ENCODE measurements at places on chromosomes 3 and 15.
A peak's percentile ranks its signal among the peaks of the same experiment; 100 is the strongest.

DNA sequence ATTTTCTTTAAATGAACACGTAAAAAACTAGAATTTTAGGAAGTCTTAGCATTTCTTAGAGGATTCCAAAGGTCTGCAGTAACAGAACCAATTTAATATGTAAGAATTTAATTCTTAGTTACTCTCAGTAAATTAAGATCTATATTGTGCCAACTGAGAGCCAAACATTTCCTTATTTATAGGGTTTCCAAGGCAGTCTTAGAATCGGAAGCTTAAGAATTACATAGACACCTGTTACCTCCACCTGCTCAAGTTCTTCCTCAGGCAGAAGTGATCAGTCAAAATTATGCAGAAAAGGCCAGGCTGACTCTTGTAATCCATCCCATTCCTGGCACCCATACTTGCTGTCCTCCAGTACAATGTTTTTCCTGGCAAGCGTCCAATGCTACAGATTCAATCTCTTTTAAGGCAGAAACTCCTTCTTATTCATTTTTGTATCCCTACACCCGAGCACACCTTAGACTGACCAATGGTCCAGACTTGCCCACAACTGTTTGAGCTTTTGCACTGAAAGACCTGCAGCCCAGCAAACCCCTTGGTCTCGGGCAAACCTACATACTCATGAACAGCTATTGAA, 64.3 kb downstream of the NCEH1 start:
- no peak for DNase-seq

DNA sequence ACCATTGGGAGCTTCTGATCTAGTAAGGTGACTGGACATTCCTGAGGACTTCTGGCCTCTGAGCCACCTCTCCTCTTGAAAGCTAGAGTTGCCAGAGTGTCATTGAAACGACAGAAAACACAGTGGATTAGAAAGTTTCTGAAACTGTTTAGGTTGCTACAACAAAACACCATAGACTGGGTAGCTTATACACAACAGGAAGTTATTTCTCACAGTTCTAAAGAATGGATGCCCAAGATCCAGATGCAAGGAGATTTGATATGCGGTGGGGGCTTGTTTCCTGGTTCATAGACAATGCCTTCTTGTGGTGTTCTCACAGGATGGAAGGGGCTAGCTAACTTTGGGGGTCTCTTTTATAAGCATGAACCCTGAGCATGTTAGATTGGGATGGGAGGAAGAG, 43.3 kb upstream of the ZNF385D start:
- no peak for DNase-seq

DNA sequence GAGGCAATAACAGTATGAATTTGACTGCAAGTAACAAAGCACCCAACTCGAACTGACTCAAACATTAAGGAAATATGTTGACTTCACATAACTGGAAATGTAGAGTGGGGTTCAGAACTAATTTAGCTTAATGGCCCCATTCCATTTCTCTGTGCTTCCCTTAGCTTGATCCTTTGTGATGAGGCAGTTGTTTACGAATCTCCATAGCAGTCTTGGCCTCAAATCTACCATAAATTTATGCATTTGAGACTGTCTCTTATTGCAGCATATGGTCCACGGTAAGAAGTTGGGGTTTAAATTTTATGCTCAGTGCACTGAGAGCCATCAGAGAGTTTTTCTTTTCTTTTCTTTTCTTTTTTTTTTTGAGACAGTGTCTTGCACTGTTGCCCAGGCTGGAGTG, 148.7 kb upstream of the POU1F1 start:
- no peak for DNase-seq

DNA sequence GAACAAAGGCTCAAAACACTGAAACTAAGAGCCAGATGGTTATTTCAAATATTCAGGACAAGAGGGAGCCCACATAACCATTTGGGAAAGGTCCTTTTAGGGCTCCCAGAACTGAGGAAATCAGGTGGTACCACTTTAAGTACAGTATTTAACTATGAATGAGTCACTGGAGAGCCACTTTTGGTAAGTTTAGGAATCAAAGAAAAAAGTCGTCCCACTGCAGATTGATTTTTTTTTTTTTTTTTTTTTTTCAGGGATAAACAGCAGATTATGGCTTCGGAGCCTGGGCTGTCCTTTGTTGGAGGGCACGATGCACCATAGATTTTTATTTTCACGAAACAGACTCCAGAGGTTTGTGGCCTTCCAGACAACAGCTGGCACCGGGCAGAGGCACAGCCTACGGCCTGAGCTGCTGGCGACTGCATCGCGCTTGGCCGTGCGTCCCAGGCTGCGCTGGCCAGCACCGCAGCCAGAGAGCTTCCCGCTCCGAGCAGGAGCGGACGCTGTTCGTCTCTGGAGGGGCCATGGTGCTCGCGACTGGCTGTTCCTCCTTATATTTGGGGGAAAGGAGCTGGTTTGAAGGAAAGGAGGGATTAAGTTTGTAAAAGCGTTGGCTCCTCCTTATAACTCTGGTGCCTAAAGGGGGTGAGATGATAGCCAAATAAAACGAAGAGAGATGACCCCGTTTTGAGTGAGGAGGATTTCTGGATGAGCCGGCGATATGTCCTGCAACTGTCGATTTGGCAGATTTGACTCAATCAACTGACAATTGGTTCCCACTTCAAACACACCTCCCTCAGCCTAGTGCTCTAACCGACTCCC, 152.9 kb upstream of the GOLIM4 start:
- DNase-seq = no peak

DNA sequence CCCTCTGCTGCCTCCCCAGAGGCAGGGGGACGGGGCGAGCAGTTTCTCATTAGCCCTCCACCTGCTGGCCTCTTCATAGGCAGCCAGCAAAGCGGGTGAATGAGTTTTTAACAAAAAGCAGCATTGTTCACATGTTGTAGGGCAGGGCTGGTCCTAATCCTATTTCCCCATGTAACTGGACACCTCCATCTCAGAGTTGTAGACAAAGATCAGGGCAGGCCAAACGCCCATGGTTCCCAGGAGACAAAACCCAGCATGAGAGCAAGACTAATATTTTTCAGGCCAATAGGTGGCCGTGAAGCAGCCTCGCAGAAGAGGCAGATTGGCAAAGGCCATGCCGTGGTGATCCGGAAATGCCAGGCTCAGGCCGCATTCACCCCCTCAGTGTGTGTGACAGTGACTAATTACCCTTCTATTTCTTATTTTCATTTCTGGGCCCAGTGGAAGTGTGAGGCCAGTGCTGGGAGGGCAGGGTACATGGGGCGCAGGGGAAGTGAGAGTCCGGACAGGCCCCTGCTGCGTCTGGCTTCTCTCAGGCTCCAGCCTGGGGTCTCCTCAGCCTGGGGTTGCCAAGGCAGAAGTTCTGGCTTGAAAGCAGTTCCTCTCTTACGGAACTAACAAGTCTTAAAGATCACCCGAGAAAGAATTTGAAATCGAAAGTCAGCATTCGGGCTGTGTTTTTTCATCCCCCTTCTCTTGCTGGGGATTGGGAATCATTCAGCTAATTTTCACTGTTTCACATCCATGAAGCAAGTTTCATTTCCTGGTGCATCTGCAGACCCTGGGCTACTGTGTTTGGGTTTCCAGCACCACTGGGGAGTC, 64.8 kb downstream of the BOC start:
- DNase-seq = no peak

GRCh38 chr3:71602256-71602655, 18.7 kb upstream of the FOXP1 start:
- DNase-seq = no peak

DNA sequence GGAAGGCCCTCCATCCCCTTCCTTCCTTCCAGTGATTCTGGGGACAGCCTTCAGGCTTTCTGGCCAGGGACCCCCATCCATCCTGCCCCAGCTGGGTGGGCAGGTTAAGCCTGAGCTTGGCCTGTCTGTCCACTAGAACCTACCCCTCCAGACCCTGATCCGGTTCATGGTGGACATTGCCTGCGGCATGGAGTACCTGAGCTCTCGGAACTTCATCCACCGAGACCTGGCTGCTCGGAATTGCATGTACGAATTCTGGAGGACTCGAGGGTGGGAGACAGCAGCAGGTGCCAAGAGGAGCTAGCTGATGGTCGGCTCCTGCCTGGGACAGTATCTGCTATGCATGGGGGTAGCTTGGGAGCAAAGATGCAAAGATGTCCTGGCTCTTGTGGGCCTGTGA, 13.9 kb downstream of the TYRO3 start:
- no peak for DNase-seq

- no peak for DNase-seq
Measured at GRCh38 chr3:78745847-78746246, 1022.0 kb downstream of the ROBO1 start.

- no peak for DNase-seq
Measured at GRCh38 chr3:142839831-142840230, 49.1 kb downstream of the PCOLCE2 start.

- DNase-seq = peak; percentile 1
Measured at GRCh38 chr15:100438570-100438969, 90.2 kb downstream of the CERS3 start.

DNA sequence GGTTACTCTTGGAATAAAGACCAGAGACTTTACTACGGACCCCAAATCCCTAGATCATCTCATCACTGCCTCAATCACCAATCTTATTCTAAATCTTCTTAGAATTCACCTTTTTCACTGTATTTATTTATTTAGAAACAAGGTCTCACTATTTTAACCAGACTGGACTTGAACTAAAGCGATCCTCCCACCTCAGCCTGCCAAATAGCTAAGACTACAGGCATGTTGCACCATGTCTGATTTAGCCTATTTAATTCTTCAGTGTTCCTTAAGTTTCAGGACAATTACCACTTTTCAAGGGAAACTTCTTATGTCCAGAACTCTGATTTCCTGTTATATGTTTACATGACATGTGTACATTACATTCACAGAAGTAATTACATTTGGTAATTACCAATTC, 238.0 kb upstream of the COL8A1 start:
- DNase-seq = no peak

DNA sequence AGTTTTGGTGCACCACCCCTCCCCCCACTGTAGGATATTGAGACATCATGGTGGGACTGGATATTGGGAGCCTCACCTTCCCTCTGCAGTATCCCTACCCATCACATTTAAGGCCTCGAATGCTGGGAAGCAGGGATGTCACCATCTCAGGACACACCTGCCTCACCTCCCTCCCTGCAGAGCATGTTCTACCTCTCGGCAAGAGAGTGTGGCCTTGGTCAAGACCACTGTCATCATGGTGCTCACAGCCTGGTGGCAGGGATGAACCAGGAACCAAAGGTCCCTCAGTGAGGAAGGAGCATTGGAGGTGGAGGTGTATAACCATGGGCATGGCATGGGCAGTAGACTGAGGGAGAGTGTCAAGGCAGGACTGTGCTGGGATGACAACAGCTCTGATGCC, 104.8 kb downstream of the CORO2B start:
- no peak for DNase-seq

- DNase-seq = no peak
Measured at GRCh38 chr15:68445351-68445750, 13.4 kb upstream of the ITGA11 start.

GRCh38 chr15:79582650-79583049, 150.5 kb downstream of the MINAR1 start:
- DNase-seq = no peak

DNA sequence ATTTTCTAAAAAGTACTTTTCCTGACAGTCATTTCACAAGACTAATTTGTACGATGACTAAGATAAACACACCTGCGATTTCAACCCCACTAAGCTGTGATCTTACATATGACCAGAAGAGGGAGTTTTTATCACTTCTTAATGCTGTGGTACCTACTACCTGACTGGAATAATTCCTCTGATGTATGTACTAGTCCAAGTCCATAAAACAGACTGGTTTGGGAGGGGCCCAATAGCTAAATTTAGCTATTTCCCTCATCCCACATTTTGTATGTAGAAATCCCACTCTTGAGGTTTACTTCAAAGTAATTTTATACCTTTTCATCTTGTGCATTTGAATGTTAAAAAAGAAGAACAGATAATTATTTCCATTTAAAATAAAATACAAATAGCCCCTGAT, 49.7 kb upstream of the SCAANT1 start:
- peak; percentile 75 for DNase-seq

- no peak for DNase-seq
Measured at GRCh38 chr3:100533176-100533575, 40.8 kb downstream of the TMEM45A start.

- no peak for DNase-seq
Measured at GRCh38 chr3:12981306-12982275, 91.6 kb downstream of the IQSEC1 start.

DNA sequence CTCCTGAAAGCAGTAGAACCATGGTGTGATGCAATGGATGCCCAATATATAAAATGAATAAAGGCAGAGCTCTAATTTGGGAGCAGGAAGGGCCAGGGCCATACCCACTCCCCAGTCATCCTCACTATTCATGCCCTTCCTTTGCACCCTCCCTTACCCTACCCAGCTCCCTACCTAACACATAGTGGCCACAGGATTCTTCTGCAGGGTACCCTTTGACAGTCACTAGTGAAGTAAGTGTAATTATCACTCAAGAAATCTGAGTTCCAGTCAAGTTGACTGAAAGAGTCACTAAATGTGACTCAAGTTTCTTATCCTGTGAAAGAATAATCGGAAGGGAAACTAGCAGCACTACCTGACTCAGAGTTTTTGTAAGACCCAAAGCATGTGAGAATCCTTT, 69.2 kb downstream of the RASA2 start:
- no peak for DNase-seq

DNA sequence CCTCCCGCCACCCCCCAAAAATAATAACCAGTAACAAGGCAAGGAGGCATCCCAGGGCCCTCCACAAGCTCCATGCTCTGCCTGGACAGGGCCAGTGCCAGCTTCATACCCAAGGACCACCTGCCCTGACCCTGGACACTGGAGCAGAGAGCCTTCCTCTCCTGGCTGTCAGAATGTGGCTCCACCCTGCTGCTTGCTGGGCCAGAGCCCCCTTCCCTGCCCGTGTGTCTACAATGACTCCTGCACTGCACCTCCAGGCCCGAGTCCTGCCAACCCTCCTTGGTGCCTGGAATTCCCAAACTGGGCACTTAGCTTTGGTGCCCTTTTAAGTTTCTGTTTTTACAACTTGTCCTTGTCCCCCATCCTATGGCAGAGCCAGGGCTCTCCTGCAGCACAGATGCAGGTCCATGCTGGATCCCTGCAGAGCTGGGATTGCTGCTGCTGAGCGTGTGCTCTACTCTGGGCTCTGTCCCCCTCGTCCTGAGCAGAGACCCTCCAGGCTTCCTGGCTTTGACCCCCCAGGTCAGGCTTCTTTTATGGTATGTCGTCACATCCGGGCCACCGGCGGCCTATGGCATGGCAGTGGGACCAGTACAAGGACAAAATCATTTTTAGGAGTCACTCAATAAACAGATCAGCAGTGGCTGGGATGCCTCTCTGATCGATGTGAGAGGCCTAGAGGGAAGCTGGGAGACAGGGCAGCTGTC, 11.4 kb upstream of the SNRPA1 start:
- no peak for DNase-seq

GRCh38 chr3:52606373-52607085, 70.1 kb downstream of the UQCC5 start:
- no peak for DNase-seq

DNA sequence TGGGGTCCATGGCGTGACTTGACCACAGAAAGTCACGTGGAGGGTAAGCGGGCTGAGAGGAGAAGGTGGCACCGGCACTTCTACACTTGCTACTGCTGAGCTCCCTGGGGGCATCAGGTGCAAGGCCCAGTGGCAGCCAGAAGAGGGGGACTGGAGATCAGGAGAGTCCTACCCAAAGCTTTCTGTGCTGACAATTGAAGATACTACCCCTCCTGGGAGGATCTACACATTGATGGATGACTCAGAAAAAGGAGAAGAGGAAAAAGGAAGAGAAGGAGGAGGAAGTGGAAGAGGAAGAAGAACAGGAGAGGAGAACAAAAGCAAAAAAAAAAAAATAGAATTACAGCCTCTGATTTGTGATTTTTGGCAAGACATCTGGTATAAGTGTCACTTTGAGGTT, 41.2 kb downstream of the MYO5C start:
- DNase-seq = no peak
